ENCODE measurements at places on chromosomes 3 and 15. TPM values are rescaled to one million over a fixed set of nuclear protein-coding genes. Genes with fewer than 3 reads are reported as not detected.
A peak's percentile ranks its signal among the peaks of the same experiment; 100 is the strongest.

ACAN gene
- total RNA-seq = 0.78 TPM

GRCh38 chr15:101010781-101011180 lies 91.6 kb downstream of the LRRK1 start:
- DNase-seq = no peak

DNA sequence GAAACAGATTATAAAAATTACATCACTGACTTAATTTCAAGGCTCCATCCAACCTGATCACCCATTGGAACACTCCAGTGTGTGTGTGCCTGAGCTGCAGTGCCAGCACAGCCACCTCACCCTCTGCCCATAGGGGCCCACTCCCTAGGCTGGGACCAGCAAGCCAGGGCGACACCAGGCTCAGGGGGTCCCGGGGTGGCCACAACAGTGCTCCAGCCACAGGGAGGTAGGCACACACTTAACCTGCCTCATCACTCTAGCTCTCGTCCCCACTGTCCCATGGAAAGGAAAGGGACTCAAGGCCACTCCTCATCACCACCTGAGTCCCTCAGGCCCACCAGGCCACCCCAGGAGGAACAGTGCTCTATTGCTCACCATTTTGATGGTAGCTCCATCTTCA lies 24.9 kb downstream of the ZXDC start:
- DNase-seq = no peak

SV2B gene
- total RNA-seq = not detected

BCL2A1 gene
- total RNA-seq = 3.0 TPM

DNA sequence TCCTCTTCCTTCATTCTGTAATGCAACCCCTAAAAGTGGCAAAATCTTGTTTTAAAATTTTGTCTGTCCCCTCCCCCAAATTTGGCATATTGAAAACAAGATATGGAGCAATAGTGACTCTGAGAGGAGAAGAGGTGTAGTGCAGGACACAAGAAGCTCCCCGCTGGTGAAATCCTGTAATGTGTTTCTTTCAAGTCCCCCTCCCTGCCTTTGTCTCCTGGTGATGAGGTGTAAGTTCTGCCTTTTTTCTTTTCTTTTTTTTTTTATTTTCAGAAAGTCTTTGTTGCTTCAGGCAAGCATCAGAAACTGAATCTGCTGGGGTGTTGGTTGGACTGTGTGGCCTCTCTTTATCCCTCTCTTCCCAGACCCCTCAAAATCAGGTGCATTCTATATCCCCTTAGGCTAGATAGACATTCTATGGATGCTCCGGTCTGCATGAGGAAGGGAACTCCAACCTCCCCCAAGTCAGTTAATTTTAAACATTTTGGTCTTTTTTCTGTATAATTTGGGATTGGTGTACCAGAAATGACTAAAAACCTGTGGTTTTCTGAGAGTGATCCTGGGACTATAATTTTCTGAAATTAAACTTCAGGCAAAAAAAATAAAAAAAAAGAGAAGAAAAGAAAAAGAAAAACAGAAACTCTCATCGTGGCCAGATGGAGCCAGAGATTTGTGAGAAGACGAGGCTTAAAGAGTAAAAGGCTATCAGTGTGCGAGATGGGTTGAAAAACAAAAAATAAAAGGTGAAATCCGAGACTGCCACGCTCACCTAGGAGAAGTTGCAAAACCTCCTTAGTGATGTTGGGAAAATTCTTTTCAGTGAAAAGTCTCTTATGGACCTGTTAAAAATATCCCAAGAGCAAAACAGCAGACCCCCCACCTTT lies 21.4 kb downstream of the ACKR2 start:
- peak; percentile 23 for DNase-seq

LXN gene
- 13.6 TPM for total RNA-seq

GPR87 gene
- total RNA-seq = not detected

- DNase-seq = no peak
Observed at GRCh38 chr3:72077473-72078259, 292.7 kb upstream of the PROK2 start.

DNA sequence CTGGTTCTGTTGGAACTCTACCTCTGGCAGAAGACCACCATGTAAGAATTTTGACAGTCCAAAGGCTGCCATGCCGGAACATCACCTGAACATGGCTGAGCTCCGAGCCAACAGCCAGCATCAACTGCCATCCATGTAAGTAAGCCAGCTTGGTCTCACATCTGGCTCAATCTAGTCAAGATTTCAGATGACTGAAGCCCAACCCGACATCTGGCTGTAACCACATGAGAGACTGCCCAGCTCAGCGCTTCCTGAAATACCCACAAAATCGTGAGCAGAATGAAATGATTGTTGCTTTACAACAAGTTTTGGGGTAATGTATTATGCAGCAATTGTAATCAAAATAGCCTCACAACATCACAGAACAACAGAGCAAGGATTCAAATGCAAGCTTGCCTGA lies 32.9 kb downstream of the GHSR start:
- DNase-seq = peak; percentile 29

- peak; percentile 50 for DNase-seq
Observed at GRCh38 chr3:9957214-9957613, 5.0 kb upstream of the PRRT3 start.

DYNLT2B gene
- total RNA-seq = 34.6 TPM

DNA sequence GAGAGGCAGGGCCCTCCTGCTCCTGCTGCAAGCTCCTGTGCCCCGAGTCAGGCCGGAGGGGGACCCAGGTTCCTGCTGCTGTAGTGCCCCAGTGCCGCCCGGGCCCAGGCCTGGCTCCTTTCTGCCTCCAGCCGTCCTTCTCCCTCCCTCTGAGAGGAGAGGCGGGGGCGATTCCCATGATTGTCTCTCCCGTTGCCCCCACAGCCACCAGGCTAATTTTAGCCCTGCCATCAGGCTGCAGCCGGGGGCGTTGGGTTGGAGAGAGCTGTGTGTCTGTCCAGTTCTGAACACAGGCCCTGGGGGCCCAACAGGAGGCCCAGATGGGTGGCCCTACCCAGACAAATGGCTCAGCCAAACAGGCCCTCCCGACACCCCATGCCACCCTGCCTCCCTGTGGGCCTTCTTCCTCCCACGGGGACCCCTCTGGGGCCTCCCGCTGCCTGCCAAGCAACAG lies 214.8 kb downstream of the TBC1D2B start:
- no peak for DNase-seq

GRCh38 chr3:123552095-123552714 lies 32.6 kb downstream of the HACD2 start:
- DNase-seq = peak; percentile 14
